ENCODE measurements at places on chromosomes 6 and 20.

DNA sequence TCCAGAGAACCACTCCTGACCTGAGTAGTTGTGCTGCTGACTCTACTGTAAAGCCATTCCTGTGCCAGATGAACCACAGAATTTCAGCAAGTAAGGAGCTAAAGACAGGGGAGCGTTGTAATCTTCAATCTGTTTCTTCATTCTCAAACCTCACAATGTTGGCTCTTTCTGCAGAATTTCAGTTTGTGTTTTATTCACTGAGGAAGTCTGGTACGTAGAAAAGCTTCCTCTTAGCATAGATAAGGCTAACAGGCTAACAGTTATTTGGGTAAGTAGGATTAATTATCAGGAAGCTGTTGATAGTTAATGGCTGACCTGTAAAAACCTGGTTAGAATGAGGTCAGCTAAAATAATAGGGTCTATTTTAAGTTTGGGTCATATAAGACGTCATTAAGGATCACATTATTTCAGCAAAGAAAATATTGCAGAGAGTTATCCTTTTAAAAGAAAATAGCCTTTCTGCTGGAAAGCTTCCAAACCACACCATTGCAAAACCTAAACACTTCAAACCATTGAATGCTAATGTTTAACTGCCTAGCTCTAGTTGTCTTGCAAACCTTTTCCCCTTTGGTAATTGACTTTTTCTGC lies 14.1 kb upstream of the TENT5A start:
- DNase-seq, result no peak

DNA sequence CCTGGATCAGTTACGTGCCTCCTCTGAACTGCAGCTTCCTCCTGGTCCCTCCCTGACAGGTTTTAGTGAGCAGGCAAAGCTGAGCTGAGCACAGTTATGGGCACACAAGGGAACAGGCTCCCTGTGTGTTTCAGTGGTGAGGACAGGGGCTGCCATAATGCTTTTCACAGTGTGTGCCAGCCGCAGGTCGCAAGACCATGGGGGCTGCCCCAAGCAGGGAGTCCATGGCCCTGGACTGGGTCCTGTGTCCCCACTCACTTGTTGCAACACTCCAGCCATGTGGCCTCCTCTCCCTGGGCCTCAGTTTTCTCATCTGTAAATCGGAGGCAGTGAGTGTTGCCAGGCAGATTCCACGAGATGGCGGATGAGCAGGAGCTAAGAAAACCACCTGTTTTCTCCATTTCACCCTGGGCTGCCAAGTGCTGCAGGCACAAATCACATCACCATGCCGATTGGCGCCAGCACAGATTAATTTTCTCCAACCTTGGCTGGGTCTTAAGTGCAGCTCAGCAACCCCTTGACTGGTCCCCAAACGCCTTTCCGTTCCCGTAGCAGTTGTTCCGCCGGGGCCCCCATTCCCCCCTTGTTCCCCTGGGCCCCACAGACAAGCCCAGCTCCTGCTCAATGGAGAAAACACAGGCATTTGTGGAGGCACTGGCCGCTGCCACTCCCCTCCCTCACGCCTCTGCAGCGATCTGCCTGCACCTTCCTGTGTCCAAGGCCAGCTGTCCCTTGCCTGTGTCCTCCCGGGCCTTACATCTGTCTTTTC lies 57.1 kb upstream of the NNAT start:
- no peak for DNase-seq

DNA sequence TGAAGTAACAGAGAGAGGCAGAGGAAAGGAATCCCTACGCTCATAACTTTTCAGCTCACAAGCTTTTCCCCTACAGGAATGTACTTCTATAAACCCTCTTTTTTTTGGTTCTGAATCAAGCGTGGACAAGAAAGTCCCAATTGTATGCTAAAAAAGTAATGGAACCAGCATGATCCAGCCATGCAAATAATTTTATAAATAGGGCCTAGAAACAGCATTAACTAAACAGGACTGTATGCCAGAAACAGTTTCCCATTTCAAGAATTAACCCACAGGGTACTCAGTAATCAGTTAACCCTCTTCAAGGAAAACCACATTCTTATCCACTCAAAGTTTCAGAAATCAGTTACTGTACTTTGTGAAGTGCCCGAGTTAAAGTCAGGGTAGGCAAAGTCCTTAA lies 87.0 kb upstream of the HMGCLL1 start:
- DNase-seq, result no peak

DNA sequence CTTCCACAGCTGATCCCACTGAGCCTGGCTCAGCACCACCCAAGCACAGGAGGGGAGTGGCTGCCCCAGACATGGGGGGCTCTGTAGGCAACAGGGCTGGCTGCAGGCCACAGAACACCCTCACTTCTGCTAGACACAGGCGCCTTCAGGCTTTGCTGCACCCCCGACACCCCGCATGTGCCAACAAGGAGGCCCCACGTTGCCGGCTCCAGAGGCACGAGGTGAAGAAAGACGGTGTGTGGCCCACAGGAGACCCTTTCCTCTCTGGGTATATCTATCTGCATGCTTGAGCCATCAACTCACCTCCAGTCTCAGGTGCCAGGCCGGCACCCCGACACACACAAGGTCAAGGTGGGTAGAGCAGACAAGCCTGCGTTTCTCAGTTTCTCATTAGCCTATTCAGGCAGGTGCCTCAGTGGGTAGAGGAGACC lies 158.3 kb downstream of the DLL1 start:
- DNase-seq, result no peak

DNA sequence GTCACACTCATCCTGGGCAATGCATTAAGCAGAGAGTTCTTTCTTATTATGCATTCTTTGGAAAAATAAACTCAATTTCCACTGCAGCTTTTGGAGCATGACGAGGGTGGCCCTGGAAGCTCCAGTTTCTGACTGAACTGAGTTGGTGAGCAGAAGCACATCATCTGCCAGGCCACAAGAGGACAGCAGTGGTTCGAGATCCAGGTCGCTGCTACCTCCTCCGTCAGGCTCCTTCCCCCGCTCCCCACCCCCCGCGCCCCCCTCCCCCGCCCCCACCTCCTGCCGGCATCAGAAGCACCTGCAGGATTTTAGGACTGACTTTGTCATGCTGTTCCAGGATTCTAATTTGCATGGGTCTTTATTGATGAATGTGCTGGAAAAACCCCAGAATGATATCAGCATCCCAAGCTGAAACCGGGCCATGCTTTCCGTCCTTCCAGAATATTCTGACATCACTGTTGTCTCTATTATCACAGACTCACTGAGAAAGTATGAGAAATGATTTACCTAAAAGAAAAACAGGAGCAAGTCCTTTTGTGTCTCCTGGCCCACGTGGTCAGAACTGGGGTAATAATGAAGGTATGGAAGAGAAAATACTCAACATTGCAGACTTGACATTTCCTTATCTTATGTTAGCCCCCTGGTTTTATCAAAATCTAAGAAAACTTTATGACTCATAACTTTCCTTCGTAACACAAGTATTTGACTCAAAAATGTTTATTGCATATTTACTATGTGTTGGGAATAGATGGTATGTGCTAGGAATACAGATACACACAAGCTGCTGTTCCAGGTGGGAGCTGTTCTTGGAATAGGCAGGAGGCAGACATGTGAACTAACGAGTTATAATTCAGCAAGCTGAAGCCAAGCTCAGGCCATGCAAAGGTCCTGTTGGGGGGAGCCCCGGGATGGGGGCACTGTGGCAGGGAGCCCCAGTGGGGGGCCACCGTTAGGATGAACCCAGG lies 220.2 kb upstream of the EXOC2 start:
- no peak for DNase-seq

DNA sequence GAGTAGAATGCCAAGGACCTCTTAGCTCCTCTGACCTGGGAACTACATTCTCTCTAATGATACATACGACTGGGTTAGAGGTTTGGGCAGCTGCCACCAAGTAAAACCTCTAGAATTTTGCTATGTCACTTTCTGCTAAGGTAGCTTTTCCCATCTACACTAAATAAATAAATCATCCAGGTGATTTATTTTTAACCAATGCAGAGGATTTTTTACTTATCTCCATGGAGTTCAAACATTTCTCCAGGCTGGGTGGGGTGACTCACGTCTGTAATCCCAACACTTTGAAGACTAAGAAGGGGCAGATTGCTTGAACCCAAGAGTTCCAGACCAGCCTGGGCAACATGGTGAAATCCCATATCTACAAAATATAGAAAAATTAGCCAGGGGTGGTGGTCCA lies 27.1 kb downstream of the HNF4A start:
- no peak for DNase-seq

DNA sequence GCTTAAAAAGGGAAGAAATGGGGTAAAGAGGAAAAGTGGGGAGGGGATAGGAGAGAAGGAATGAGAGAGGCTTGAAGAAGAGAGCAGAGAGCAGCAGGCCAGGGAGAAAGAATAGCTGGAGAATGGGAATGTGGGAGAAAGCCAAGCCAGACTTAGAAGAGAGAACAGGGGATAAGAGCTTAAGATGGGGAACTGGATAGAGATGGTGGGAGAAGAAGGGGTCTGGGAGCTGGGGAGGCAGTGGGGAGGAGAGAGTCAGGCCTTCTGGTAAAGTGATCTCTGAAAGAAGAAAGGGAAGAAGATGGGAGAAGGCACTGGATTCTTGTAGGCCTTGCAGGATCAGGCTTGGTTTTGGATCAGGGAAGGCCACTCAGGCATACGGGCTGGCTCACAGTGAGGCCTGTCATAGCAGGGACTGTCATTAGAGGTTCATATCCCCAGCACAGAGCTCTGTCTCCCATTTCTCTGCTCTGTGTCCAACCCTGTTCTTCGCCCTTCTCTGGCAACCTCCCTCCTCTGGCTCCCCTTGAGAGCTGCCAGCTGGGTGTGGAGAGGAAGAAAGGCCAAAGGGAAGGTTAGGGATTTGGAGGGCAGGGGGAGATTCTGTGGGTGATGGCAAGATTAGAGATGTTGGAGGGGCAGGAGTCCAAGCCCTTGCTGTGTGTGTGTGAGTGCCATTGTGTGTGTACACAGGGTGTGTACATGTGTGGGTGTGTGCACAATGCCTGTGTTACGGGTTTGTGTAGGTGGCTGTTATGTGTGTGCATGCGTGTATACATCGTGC lies 9.3 kb downstream of the SYNGAP1 start:
- DNase-seq, result no peak

GRCh38 chr20:63979557-63980316 lies at the start of gene SAMD10:
Gene SAMD10, minus strand, starts transcription at chr20:63979642. Its CDS starts 175 bp downstream, at chr20:63979467.
- peak; percentile 68 for DNase-seq

- no peak for DNase-seq
Measured at GRCh38 chr20:10669843-10670446, 3.9 kb downstream of the JAG1 start.

DNA sequence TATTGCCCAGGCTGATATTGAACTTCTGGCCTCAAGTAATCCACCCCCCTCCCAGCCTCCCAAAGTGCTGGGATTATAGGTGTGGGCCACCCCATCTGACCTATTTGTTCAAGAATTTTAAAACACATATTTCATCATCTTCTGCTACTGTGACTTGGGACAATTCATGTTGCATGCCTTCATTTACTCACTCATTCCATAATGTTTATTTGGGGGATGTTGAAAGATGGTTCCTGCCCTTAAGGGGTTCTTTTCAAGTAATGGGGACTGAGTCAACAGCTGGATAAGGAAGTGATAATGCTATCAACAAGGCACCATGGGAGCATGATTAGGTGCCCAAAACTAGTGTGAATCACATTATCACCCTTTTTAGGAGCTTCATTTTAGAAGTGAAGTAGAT lies 62.0 kb downstream of the CRYBG1 start:
- DNase-seq, result no peak

All from NCI-H146 (cell line).